Mesenteric fat pad (tissue), 1 donor: ENCODE measurements at places on chromosomes 5 and 9. TPM values are rescaled to one million over a fixed set of nuclear protein-coding genes. Genes with fewer than 3 reads are reported as not detected.

The PHF24 gene
- total RNA-seq: 0.39 TPM

DNA sequence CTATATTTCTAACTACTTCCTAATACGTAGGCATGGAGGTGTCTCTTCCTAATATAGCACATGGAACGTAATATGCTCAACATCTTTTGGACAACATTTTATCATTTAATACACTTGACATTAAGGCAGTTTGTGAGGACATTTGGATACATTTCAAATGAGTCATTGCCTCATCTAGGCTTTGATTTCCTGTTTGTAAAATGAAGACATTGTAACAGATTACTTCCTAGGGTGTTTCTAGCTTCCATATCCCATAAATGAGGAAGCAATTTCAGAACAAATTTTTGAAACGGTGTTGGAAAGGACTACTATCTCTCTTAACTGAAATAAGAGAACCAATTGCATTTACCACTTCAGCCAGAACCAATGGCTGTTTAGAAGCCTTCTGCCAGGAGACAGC is 38.7 kb downstream of the SLC28A3 start:
- DNase-seq: no peak

DNA sequence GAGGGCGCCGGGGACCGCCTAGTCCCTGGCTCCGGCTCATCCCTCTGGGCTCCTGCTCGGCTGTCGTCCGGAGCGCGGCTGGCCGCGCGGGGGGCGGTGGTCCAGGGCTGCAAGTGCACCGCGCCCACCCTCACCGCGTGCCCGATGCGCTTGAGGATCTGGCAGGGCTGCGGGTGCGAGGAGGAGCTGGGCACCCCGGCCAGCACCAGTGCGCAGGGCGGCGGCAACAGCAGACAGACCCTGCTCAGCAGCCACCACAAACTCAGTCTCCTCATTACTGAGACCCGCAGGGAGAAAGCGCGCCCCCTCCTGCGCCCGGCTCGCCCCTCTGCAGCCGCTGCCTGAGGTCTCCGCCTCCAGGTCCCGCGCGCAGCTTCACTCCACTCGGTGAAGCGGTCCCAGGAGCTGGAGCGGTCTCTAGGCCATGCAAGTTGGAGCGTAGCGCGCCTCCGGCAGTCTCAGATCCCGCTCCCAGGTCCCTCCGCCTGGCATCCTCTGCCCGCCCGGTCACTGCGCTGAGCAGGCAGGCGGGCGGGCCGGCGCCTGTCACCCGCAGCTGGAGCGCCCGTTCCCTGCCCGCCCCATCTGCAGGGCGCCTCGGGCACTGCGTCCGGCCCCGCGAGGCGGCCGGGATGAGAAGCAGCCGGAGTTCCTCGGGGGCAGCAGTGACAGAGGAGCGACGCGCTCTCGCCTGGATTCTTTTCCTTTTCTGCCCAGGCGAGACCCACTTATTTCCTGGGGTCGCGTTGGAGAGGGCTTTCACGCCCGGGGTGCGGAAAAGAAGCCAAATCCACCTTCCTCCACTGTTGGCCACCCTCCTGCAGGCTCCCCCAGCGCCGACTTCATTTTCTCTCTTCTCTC is 512 bp downstream of the GRIN3A start:
- DNase-seq: peak; percentile 89

DNA sequence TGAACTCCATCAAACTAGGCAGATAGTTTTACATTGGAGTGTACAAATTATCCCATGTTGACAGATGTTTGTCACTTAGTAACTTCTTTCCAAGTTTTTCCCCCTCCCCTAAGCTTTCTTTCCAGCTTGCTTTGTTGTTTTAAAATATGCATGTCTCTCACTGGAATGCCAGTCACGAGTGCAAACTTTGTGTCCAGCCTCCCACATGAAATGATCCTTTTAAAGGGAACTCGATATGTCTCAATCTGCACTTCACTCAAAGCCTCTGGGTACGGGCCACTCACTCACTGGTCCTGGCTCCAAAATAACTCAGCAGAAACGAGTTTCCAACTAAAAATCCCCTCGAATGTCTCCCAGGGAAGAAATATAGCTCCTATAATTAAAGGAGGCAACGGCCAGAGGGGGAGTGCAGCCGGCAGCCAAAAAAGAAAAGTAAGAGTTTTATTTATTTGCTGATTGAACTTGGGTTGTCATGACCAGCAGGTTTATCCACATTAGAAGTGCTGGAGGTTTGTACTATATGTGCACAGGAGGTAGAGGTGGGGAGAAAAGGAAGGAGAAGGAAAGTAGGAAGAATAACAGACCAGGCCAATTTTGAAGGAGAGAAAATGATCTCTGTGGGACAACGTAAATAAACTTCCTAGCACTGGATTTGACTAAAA is 17.5 kb downstream of the NR2F1 start:
- no peak for DNase-seq

DNA sequence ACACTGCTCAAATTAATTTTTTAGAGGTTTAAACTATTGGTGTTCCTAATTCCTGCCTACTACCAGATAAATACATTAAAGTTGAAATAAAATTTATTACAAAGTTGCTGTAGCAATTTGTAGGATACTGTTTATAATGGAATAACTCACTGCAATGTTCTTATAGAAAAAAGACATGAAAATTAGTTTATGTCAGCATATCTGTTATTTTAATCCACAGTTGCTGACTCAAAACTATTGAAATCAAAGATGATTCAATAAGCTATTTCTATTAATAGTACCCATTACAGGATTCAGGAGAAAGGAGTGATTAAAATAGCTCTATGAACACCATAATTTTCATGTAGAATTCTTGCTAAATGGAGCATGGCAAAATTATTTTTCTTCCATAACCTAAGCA is 764.4 kb upstream of the NUDT12 start:
- no peak for DNase-seq

GRCh38 chr9:9730174-9730573 is 882.6 kb downstream of the PTPRD start:
- no peak for DNase-seq
